ENCODE measurements at places on chromosomes 7 and 10.

DNA sequence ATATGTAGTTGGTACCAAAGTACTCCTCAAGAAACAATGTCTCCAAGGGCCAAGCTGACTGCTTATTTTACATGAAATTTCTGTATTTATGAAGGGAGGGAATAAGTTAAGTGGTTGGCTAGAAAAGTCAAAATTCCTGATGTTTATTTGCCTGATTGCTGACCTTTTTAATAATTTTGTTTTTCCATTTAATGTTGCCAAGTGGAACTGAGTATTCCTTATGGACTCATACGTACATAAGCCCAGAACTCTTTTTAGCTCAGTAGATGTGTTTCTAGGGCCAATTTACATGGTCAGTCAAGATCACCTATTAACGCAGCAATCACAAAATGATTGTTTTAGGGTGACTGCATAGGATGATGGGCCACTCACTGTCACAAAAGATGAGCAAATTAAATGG lies 78.3 kb upstream of the FZD8 start:
- DNase-seq: no peak

GRCh38 chr7:98469088-98469487 lies 68.2 kb upstream of the BAIAP2L1 start:
- DNase-seq: no peak

DNA sequence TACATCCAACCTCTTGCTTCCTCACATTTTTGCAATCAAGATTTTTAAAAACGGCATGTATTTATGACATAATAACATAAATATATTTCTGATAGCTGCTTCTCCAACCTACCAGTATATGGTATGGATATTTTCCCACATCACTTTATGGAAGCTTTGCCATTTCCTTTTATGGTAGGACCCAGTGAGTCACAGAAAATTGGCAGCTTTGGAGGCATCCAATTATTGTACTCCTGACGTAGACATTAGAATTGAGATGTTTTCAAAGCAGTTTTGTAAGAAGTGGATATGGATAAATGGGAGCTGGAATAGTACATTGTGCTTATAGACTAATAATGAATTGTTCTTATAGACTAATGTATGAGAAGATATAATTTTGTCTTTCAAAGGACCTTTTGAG lies 23.8 kb upstream of the BICC1 start:
- no peak for DNase-seq

- no peak for DNase-seq
These were observed 64.2 kb downstream of the CUL2 start for GRCh38 chr10:35025916-35026315.

DNA sequence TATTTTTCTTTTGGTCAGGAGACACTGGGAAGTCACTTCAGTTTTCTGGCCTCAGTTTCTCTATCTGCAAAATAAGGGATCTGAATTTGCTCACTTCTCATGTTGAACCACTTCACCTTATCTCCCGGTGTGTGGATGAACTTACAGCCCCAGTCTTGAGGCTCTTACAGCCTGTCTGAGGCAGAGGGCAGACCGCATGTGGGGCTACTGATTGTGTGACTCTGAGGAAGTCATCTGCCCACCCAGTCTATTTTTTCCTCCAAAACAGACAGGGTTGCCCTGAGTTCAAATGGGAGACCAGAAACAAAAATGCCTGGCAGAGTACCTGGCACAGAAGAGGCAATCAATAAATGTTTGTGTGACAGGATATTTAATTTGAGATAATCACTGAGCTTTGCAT lies 78.3 kb downstream of the LRMDA start:
- DNase-seq: no peak

GRCh38 chr7:137243741-137244140 lies 99.8 kb downstream of the PTN start:
- DNase-seq: no peak

DNA sequence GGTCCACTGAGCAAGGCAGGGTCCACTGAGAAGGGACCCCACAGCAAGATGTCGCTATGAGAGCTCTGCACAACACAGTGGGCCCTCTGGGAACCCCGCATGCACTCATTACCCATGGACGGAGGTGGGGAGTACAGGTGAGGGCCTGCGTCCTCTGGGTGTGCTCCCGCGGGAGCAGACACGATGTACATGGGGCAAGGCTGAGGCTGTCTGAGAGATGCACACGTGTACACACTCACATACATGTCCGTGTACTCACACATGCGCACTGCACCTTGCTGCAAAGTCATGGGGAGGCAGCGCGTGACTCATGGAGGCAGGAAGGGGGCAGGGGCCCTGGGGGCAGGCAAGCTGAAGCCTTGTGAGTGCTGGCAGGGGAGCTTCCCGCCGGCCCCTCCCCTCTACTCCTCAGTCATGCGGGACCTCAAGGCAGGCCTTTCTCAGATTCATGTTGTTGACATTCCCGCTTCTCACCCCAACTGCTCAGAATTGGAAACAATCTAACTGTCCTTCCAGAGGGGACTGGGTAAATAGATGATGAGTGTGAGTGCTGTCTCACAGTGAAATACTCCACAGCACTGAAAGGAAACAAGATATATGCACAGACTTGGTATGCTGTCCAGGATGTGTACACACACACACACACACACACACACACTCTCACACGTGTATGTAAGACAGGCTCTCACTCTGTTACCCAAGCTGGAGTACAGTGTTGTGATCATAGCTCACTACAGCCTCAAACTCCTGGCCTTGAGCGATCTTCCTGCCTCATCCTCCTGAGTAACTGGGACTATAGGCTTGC lies 40.0 kb downstream of the GOLGA7B start:
- DNase-seq: no peak

DNA sequence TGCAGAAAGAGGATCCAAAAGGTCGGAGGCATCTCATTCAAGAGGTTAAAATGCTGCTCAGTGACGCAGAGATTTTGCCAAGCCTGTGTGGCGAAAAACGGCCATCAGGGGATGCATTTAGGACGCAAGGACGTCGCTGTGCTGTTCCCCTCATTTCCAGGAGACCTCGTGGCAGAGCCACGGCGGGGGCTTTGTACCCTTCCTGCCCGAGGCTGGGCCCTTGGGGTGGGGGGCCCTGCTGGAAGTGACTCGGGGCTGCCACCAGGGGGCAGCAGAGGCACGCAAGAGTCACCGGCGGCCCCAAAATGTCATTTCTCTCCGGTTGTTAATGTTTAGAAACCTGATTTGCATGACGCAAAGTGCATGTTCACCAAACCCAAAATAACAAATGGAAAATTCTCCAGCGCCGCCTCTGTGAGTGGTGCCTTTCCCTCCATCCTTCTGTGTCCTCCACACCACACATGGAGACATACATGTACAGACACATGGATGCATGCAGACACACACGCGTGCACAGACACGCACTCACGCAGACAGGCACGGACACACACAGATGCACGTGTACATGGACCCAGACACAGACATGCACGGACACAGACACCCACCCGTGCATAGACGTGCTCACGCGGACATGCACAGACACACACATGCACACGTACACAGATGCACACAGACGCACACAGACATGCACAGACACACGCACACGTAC lies 51.0 kb upstream of the NKX6-2 start:
- DNase-seq: peak; percentile 42

GRCh38 chr10:22552888-22553378 lies 161.4 kb downstream of the PIP4K2A start:
- no peak for DNase-seq

DNA sequence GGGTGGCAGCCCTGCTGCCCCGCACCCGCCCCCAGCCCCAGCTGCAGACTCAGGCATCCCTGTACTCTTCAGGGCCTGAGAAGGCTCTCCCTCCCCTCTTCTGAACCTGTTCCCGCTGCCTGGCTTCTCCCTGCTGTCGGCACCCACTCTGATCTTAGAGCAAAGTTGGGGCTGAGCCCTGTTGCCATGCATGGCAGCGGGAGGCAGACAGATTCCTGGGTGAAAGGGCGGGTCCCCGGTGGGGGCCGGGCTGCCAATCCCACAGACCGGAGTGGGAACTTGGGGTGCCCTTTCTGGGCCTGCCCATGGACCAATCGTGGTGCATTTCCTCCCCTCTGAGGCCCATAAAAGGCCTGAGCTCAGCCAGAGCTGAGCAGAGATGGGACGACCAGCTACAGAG lies 80.7 kb downstream of the SPDYE5 start:
- no peak for DNase-seq

- DNase-seq: peak; percentile 32
These were observed 587 bp upstream of the GRK5 start for GRCh38 chr10:119206603-119207365.

DNA sequence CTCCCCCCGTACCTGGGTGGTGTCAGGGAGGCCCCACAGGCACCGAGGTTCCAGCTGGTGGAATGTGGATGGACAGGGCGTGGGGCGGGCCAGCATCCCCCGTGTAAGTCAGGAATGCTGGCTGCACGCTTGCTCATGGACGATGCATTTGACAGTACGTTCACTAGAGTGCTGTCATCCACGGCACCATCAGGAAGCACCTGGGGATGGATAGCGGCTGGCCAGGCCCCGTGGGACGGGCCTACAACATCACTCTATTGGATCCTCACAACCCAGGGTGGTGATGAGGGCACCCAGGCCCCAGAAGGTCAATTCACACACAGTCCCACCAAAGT lies 63.6 kb downstream of the INSIG1 start:
- DNase-seq: no peak

DNA sequence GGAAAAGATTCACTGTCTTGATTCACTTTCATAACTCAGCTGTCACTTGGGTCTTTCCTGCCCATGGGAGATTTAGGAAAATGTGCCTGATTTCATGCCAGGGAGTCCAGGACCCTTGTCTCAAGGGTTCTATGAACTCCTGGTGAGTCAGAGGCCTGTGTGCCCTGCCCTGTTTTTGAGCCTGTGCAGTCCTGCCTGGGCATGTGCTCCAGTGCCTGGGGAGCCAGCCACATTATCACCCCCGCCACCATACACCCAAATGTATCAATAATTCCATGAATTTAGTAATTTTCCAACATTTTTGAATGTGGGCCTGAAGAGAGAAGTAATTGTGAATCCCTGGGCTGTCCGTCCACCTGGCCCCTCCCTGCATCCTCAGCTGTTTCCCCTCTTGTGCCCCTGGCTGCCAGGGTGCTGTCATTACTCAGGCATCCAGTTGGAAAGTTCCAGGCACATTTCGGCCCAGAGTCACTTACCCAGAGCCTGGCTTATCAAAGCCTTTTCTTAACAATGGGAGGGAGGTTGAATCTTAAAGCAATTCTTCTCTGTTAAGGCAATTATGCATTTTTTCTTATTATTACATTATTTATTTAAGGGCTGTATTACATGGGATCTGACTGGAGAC lies 287.8 kb upstream of the CDC14C start:
- DNase-seq: no peak

DNA sequence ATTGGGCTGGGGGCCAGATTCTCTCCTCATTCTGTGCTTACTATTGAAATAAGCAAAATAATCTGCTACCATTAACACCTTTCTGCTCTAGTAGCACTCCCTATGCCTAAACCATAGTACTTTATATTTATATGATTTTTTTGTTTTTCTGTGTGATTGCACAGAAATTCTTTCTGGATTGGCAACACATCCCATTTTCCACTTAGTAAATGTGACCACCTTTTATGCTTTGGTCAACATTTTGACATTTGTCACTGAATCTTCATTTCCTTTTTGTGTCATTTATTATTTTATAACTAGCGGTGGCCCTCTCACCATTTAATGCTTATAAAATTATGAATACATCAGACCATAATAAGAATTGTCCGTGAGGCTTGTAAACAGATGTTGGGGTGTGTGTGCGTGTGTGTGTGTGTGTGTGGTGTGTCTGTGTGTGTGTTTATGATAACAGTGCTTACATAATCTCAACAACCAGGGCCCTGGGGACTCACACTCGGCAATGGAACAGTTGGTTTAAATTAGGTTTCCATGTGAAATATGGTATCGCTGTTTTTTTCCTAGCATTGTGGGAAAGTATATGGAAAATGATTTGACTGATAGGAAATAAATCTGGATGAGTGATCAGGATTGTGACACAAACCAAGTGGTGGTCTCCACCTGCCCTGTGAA lies 138.9 kb downstream of the NOC3L start:
- DNase-seq: no peak

DNA sequence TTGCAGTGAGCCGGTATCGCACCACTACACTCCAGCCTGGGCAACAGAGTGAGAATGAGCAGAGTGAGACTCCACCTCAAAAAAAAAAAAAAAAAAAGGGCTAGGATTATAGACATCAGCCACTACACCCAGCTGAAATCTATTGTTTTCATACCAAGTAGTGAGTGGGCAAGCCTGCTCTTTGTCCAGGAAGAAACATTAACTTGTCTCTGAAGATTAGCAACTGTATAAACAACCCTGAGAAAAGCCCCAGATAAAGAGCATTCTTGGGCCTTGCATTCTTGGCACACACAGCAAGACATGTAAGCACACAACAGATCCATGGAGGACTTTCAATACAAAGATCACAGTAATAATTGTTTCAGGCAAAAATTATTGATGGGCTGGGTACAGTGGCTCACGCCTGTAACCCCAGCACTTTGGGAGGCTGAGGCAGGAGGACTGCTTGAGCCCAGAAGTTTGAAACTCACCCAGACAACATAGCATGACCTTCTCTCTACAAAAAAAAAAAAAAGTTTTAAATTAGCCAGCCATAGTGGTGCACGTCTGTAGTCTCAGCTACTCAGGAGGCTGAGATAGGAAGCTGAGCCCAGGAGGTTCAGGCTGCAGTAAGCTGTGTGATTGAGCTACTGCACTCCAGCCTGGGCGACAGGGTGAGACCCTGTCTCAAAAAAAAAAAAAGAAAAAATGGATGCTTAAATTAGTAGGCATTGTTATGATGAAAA lies 4.4 kb downstream of the PSPH start:
- no peak for DNase-seq

DNA sequence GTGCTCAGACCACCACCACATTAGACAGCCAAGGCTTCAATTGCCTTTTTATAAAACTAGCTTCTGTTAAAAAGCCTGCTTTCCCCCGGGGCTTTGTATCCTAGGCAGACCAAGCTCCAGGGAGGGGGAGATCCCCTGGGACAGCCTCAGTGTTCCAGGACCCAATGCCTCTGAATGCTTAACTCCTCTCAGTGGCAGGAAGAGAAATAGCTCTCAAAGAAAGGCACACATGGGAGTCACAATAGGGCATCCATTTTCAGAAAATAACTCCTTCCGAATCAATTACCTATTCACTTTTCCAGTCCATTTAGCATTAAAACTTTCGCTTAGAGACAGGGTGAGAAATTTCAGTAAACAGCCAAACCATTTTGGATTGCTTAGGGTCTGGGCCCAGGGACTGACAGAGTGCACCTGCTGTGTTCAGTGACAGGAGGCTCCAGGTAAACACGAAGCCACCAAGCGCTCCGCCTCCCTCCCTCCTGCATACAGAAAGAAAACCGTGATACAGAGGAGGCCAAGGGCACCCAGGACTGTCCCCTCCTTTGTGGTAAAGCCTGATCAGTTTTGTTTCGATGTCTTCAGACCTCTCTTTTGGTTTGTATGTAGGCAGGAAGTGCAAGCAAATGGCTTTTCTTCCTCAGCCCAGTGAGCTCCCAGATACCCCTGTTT lies 599.7 kb downstream of the KCNMA1 start:
- DNase-seq: no peak

- no peak for DNase-seq
These were observed 134.8 kb upstream of the GDF10 start for GRCh38 chr10:47165168-47165710.

GRCh38 chr7:159249671-159250070 lies 105.0 kb upstream of the VIPR2 start:
- no peak for DNase-seq

GRCh38 chr7:159112136-159113011 lies 32.3 kb downstream of the VIPR2 start:
- DNase-seq: no peak

Measured in activated naive CD4-positive, alpha-beta T cell (primary cell).